ENCODE measurements at places on chromosomes 7 and 10.

- peak; percentile 44 for DNase-seq
These were observed 362.6 kb downstream of the PAXIP1 start for GRCh38 chr7:154640266-154640865.

GRCh38 chr7:40572810-40573465 lies 438.1 kb downstream of the SUGCT start:
- DNase-seq = no peak

DNA sequence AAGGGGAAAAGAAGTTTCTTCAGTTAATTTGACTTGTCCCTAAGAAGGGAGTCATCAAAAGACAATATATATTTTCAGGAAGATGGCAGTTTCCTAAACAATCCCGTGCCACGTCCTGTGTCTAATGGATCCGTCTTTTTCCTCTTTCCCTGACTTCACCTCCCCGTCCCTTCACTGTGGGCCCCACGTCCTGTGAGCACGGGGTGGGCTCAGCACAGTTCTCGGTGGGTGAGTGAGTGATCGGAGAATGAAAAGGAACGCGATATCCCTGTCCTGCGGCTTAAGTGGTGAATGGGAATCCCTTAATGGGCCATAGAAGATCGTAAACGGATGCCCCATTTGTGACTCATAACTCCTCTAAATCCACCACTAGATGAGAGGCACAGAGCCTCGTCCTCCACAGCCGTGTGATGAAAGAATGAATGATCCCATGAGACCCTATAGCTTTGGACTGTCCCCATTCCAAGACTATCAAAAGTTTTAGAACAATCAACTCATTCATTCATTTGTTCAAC lies 63.5 kb upstream of the PITRM1 start:
- DNase-seq = no peak

GRCh38 chr10:28533186-28533564 lies 257 bp downstream of the WAC start:
- DNase-seq = no peak

GRCh38 chr7:117319181-117319580 lies 3.7 kb downstream of the WNT2 start:
- no peak for DNase-seq

DNA sequence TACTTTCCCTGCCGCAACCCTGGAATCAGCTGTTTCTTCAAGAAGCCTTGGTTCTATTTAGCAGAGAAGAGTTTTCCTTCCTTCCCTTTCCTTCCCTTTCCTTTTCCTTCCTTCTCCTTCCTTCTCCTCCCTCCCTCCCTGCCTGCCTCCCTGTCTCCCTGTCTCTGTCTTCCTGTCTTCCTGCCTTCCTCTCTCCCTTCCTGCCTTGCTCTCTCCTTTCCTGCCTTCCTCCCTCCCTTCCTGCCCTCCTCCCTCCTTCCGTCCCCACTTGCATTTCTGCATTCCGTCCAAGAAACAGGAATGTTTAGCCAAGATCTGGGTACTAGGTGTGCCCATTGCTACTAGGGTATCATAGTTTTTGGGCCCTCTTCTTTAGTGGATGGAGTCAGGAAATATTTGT lies 21.9 kb downstream of the SND1 start:
- DNase-seq = no peak

GRCh38 chr7:98978672-98979071 lies 100.3 kb downstream of the TRRAP start:
- DNase-seq = no peak
